Stimulated activated CD8-positive, alpha-beta memory T cell treated with anti-CD3 and anti-CD28 coated beads, Interleukin-4, amount 100 ng/mL, for 1 hour (primary cell): ENCODE measurements at places on chromosomes 16 and 17.
A peak's percentile ranks its signal among the peaks of the same experiment; 100 is the strongest.

GRCh38 chr16:62829607-62830006 lies 793.4 kb upstream of the CDH8 start:
- DNase-seq = no peak

- DNase-seq = no peak
These were observed 12.0 kb upstream of the CA4 start for GRCh38 chr17:60137731-60138130.

- DNase-seq = peak; percentile 24
These were observed 5.7 kb downstream of the CSNK1D start for GRCh38 chr17:82267575-82268379.

- no peak for DNase-seq
These were observed 20.0 kb downstream of the GLG1 start for GRCh38 chr16:74586948-74587347.

- DNase-seq = no peak
These were observed 107.6 kb upstream of the LHX1 start for GRCh38 chr17:36829676-36830075.

- DNase-seq = no peak
These were observed 10.2 kb downstream of the PIK3R5 start for GRCh38 chr17:8955021-8955959.

- DNase-seq = no peak
These were observed 41.3 kb downstream of the IRF8 start for GRCh38 chr16:85940214-85940613.

DNA sequence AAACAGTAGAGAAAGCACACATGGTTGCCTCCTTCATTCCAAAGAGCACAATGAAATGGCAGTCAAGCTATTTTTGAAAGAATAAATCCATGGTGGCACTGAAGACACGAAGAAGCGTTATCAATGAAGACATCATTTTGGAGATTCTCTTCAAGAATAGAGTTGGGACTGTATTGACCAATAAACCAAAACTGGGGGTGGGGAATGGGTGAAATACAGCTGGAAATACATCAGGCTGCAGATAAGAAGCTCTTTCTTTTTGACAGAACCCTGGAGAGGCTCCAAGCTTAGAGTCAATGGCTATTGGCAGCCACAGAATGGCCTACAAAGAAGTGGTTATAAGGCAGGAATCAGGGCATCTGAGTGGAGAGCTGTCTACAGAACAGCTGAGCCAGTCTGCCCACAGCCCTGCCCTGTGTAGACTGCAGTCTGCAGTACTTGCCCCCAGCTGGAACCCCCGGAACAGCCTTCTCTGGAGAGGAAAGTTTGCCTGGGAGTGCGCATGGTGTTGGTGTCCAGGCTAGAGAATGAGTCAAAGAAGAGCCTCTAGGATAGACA lies 100.4 kb downstream of the STX8 start:
- no peak for DNase-seq
